ENCODE measurements at places on chromosomes 16 and 17.

DNA sequence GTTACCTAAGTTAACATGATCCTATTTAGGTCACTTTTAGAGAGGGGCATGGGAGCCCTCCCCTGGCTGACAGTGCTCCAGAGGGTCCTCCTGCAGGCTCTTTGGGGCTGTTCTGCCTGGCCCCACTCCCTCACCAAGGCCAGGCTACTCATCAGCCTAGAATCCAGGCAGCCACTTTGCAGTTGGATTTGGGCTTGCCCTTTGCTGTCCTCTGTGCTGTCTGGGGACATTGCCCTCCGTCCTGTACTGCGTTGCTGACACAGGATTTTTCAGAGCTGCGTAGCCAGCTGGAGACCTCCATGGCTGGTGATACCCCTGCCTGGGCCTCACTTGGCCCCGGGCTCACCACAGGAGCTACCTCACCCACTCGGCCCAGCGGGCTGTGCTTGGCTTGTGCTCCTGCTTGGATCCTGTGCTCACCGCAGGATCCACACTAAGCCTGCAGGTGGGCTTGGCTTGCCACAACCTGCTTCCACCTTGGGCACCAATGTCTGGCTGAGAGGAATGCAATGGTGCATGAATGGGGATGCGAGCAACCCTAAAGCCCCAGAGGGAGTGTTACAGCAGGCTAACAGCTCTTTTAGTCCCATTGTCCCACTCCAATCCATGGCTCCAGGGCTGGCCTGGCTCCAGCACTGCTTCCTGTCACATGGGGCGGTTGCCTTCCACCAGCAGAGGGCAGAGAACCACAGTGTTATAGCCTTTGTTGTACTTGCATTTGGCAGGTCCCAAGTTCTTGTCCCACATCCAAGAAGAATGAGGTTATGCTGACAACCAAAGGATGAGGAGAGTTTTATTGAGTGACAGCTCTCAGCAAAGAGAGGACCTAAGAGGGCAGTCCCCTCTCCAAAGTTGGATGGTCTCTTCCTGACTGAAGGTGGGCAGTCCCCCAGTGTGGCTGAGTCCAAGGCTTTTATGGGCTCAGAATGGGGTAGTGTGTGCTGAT is 21.5 kb downstream of the CCL4 start:
- no peak for DNase-seq

GRCh38 chr16:65106757-65107156 is 15.1 kb downstream of the CDH11 start:
- DNase-seq, result no peak

DNA sequence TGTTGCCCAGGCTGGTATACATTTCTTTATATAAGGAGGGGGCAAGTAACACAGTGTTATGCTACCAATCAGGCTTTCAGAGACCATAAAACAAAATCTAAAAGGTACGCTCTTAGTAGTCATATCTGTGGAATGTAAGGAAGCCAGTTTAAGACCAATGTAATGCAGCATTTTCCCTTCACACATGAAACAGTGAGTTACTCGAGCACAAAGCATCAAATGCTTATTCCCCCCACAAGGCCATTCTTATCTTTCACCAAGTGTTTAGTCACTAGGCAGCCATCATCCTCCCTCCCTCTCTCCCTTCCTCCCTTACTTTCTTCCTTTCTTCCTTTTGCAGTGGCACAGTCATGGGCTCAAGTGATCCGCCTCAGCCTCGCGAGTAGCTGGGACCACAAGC is 12.8 kb downstream of the HMOX2 start:
- peak; percentile 88 for DNase-seq

DNA sequence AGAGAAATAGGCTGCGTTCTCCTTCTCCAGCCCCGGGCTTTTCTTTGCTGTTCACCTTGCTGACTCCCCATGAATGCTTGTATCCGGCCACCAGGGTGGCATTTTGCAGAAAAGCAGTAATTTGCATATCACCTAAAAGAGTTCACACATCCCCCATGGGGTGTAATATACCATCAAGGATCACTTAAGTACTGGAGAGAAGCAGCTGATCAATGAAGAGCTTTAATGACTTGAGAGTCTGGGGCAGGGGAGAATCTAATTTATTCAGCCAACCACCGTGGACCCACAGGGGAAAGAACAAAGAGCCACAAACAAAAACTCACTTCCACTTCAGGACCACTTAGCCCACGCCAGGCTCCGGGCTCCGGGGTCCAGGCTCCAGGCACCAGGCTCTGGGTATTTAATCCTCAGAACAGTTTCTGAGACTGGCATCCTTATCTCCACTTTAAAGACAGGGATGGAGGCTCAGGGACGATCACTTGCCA is 33.9 kb upstream of the SEC14L1 start:
- no peak for DNase-seq

GRCh38 chr16:66617010-66617434 is 12.5 kb downstream of the CMTM3 start:
- no peak for DNase-seq

GRCh38 chr16:66093191-66093590 is 273.3 kb upstream of the CDH5 start:
- peak; percentile 14 for DNase-seq

GRCh38 chr16:73771196-73772064 is 525.2 kb upstream of the PSMD7 start:
- DNase-seq, result peak; percentile 30

DNA sequence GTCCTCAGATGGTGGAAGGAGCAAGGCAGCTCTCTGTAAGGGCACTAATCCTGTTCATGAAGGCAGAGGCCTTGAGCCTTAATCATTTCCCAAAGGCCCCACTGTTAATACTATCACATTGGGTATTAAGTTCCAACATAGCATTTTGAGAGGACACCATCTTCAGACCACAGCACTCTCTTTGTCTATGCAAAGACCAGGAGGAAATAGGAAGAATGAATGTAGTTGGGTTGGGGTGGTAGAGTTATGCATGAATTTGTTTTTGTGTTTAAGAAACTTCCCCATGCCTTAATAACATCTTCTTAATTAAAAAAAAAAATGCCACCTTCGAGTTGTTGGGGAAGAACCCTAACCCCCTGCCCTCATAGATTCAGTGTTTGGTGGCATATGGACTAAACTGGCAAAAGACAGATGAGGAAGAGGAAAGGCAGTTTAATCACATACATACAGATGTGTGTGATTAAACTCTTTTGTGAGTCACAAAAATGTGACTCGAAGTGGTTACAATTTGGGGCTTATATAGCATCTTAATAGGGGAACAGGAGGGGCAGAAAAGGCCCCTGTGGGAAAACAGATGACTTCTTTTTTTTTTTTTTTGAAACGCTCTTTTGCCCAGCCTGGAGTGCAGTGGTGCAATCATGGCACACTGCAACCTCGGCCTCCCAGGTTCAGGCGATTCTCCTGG is 35.0 kb upstream of the SLC5A10 start:
- no peak for DNase-seq

GRCh38 chr17:29618272-29619065 is 4.2 kb downstream of the CORO6 start:
- DNase-seq, result no peak

DNA sequence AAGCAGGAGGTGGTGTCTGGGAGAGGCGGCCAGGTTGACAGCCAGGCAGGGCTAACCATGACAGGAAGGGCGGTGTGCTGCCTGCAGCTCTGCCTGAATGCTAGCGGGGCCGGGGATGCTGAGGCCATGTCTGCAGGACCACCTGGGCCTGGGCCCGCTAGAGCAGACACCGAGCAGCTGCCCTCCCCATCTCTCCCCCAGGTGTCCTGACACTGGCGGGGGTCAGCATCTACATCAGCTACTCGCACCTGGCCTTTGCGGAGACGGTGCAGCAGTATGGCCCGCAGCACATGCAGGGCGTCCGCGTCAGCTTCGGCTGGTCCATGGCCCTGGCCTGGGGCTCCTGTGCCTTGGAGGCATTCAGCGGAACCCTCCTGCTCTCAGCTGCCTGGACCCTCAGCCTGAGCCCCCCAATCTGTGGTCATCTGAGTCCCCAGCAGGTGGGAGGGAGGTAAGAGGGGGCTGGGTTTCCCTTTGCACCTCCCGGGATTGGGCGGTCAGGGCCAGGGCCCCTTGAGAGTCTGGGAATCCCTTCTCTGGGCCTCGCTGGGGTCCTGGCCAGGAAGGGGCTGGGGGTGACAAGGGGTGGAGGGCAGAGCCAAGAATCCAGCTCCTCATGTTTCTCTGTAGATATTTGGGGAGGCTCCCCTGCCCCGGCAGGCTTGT is 7.5 kb downstream of the TMEM235 start:
- DNase-seq, result no peak

GRCh38 chr17:40793832-40794231 is 5.9 kb downstream of the KRT28 start:
- DNase-seq, result no peak

DNA sequence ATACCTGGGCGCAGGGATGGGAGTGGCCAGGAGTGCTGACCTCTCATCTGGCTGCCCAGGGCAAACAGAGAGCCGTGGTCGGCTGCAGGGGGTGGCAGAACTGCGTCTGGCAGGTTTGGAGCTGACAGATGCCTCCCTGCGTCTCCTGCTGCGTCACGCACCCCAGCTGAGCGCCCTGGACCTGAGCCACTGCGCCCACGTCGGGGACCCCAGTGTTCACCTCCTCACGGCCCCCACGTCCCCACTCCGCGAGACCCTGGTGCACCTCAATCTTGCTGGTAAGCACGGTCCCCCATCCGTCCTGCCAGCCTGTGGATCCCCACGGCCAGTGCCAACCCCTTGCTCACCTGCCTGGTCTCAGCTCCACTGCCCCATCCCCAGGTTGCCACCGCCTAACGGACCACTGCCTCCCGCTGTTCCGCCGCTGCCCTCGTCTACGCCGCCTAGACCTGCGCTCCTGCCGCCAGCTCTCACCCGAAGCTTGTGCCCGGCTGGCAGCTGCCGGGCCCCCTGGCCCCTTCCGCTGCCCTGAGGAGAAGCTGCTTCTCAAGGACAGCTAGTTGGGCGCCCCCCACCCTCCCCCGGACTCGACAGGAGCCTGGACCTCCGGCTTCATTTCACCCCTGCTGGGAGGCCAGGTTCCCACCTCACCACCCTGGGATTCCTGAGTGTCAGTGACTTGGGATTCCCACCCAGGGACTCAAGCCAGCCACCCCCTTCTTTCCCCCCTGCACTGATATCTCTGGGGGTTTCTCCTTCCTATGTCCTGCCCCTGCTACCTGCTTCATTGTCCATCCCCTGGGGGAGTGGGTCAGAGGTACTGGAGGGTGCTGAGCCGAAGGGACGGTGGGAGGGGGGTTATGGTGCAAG is 2.0 kb upstream of the ORAI3 start:
- no peak for DNase-seq

GRCh38 chr16:80564394-80564793 is 23.6 kb downstream of the DYNLRB2 start:
- no peak for DNase-seq

GRCh38 chr16:29982560-29983419 is 9.1 kb downstream of the TAOK2 start:
- DNase-seq, result no peak

- DNase-seq, result no peak
Measured at GRCh38 chr16:53631236-53632025, 72.2 kb downstream of the RPGRIP1L start.

DNA sequence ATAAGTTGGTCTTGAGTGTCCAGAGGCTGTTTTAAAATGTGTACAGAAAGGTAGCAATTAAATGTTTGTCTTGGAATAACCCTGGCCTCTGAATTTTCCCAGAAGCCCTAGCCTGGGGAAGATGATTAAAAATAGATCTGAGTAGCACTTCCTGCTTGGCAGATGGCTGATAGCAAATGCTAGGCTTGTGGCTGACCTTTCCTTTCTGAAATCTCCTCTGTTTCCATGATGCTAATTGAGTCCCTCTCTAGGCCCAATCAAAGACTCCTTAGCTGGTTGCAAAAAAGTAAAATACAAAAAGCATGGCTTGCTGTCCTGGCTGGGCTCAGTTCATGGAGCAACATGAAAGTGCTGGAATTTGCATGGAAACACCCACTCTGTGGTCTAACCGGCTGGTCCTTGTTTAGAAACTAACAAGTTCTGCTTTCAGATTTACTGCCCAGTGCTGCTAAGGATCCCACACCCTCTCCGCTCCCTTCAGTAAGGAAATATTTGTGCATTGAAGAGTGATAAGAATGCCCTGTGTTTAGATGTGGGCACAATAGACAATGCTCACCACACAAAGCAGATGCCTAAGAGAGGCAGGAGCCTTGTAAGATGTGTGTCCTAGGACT is 40.8 kb downstream of the YPEL2 start:
- DNase-seq, result peak; percentile 67

DNA sequence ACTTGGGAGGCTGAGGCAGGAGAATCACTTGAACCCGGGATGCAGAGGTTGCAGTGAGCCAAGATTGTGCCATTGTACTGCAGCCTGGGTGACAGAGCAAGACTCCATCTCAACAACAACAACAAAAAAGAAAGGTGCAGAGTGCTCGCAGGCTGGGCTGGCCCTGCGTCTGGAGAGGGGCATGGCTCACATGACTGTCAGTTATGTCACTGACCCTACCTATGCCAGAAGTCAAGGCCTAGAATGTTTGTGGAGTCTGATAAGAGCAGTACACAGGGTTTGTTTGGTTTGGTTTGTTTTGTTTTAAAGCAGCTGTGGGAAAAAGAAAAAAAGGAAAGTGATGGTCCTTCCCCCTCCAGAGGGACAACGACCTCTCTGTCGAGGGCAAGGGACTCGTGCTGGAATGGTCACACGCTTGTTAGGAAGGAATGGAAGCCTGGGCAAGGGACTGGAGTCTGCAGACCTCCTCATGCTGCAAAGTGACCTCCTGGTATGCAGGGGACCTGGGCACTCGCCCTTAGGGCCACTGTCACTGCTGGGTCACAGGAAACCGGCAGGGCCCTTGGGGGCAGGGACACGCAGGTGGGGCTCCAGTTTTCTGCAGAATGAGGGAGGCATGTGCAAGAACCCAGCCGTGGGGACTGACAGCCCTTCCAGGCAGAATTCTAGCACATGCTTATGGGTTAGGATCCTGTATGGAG is 10.1 kb upstream of the OSGIN1 start:
- DNase-seq, result no peak

GRCh38 chr17:1649844-1650501 is at the start of gene RILP:
Gene RILP, minus strand, starts transcription at chr17:1649866. Its CDS starts 62 bp downstream, at chr17:1649804.
- peak; percentile 46 for DNase-seq

- no peak for DNase-seq
Measured at GRCh38 chr17:65259281-65259680, 122.1 kb downstream of the RGS9 start.

- DNase-seq, result peak; percentile 26
Measured at GRCh38 chr17:35460354-35460851, 11.8 kb upstream of the SLFN13 start.

DNA sequence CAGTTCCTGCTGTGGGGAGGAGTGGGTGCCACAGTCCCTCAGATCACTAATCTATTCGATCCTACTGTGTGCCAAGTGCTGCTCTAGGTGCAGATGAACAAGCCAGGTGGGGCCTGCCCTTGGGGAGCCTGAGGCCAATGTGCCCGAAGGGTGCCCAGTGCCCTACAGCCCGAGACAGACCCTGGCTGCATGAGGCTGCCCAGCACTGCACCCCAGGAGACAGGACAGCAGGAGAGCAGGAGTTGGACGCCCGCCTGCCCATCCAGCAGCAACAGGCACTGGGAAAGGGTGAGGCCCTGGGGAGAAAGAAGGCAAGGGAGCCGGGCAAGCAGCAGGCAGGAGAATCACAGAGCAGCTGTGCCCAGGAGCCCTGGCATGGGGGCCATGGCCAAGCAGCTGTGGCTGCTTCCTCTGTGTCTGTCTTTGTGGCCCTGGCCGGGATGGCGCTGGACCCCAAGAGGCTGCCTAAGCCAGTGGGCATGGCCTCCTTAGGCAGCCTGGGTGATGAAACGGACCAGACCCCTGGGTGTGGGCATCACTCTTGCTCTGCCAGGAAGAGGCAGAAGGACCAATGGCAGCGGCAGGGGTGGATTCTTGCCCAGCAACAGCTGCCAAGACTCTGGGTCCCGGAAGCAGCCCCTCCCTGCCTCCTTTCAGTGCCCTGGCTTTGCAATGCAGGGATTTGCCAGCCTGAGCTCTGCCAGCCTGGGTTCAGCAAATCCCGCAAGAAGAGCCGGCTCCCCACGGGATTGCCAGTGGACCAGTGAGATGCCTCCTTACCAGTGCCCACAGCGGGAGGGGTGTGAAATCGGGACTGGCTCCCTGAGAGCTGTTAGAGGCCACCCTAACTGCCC is 179.6 kb upstream of the TNRC6C start:
- peak; percentile 82 for DNase-seq
